ENCODE measurements at places on chromosomes 4 and X.
A peak's percentile ranks its signal among the peaks of the same experiment; 100 is the strongest.

GRCh38 chr4:69054578-69055200, 41.6 kb upstream of the UGT2B7 start:
- no peak for DNase-seq

DNA sequence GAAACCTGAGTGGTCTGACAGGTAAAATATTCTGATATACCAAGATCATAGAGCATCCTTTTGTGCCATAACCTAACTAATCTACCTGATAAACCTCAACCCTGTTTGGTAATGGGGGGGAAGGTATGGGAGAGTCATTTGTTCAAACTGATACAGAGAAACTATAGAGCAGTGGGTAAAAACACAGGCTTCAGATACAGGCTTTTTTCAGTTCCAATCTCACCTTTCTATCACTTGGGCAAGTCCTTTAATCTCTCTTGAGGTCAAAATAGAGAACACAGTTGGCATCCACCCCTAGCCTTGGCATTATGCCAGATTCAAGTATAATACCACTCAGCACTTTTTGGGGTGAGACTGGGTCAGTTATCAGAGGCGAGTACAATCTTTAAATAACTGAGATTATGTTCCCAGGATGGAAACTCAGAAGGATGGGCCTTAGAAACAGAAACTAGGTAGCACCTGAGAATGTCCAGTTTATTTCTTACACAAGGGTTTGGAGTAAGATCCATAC, 880 bp upstream of the ETDC start:
- DNase-seq = no peak

DNA sequence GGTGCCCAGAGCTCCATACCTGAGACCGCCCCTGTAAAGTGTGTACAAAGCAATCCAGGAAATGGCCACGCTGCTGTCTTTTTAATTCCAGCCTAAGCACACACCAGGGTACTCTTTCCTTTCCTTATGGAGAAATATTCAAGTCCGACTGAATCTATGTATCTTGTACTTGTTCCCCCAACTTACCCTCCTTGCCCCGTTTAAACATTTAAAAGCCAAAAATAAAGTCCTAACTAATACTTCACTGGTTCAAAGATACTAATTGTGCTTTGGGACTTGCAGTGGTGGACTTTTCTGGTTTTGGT, 731 bp upstream of the AMMECR1 start:
- no peak for DNase-seq

- DNase-seq = no peak
These were observed 290.5 kb downstream of the BMPR1B start for GRCh38 chr4:95048296-95048695.

- DNase-seq = peak; percentile 59
These were observed 660 bp upstream of the HSPA4L start for GRCh38 chr4:127781300-127782024.

GRCh38 chr4:185108669-185109068, 34.4 kb upstream of the SLC25A4 start:
- DNase-seq = peak; percentile 28

DNA sequence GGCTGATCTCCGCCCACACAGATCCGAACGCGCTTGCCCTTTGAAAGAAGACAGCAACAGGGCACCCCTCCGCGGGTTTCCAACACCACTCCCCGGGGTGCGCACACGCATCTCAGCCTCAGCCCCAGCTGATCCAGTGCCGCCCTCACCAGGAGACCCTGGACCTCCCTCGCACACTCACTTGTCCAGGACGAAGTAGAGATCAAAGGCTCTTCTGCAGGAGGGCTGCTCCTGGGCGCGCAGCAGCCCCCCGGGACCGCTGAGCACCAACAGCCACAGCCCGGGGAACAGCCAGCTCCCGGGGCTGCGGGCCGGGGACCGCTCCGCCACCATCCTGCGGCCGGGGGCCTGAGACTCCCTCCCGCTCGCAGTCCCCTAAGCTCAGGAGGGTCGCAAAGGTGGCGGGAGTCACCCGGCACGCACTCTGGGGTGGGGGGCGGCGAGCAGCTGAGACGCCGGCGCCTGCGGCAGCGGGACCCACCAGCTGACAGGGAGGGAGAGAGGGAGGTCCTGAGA, 743 bp downstream of the ANTXR2 start:
- DNase-seq = peak; percentile 72
